ENCODE measurements at places on chromosomes 5 and 9. TPM values are rescaled to one million over a fixed set of nuclear protein-coding genes. Genes with fewer than 3 reads are reported as not detected.

GRCh38 chr5:125756456-125756855 lies 666.8 kb upstream of the GRAMD2B start:
- H3K4me3 ChIP-seq: no peak overlapping the region
- H3K4me1 ChIP-seq: no peaks in the 10 kb centered on the region
- no peaks in the 10 kb centered on the region for H3K36me3 ChIP-seq
- no peak for DNase-seq

DNA sequence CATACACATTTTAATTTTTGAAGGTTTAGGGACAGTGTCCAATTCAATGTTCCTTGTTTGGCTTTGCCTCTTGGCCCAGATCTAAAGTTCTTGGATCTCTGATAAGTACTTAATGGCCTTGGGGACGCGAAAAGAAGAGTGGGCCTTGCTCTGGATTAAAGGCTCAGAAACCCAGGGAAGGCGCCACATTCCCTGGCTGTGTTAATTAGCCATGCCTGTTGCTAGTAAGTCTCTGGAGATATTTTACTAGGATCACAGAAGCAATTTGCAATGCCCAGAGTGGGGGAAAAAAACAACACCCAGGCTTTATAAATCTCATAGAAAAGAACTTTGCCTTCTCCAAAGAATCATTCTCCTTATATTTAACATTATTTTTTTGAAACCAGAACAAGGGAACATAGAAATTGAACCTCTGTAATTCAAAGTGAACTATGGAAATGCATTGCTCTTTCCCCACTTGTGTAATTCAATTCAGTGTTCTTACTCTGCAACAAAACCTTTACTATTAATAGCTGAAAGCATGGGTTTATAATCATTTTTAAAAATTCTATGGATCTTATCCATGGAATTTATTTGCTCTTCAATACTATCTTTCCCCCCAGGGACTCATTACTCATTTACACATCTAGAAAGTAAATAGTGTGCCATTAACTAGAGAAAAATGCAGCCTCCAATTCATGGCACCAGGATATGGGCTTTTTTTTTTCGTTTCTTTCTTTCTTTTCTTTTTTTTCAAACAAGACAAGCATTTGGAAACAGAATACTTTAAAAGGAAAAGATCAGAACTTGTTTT lies 172.2 kb upstream of the ANKRD55 start:
- H3K36me3 ChIP-seq: no peaks in the 10 kb centered on the region
- no peak overlapping the region for H3K4me3 ChIP-seq
- H3K27me3 ChIP-seq: no peaks in the 10 kb centered on the region

DNA sequence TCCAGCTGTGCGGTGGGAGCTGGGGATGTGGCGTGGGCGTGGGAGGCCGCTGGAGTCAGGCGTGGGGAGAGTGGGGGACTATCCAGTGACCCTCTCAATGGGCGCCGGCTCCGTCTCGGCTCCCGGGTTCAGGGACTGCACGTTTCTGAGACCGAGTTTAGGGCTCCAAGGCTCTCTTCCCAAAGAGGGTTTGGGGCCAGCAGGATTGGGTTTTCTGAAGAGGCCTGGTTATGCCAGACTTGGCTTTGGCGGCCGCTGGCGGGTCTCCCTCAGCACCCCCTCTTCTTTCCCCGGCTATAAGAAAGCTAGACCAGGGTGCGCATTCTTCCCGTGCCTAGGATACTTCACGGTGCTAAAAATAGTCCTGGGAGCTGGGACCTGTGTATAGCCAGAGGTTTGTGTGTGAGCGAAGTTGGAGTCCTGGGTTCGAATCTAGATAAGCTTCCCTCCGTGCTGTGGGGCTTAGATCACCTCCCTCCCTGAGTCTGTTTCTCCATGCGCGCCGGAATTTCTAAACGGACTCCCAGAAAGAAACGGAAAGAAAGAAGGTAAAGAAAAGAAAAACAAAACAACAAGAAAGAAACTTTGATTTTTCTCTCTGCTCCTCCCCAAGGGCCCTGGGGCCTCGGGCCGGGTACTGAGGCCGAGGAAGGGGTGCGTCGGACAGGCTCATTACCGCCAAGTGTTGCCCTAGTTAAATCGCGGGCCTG lies 5.0 kb downstream of the HAND1 start:
- H3K27me3 ChIP-seq: peaks cover 64% of the 10 kb centered on the region
- H3K4me3 ChIP-seq: no peak overlapping the region
- H3K27ac ChIP-seq: no peak overlapping the region
- no peaks in the 10 kb centered on the region for H3K36me3 ChIP-seq
- DNase-seq: no peak
- peaks cover 50% of the 10 kb centered on the region for H3K4me1 ChIP-seq

DNA sequence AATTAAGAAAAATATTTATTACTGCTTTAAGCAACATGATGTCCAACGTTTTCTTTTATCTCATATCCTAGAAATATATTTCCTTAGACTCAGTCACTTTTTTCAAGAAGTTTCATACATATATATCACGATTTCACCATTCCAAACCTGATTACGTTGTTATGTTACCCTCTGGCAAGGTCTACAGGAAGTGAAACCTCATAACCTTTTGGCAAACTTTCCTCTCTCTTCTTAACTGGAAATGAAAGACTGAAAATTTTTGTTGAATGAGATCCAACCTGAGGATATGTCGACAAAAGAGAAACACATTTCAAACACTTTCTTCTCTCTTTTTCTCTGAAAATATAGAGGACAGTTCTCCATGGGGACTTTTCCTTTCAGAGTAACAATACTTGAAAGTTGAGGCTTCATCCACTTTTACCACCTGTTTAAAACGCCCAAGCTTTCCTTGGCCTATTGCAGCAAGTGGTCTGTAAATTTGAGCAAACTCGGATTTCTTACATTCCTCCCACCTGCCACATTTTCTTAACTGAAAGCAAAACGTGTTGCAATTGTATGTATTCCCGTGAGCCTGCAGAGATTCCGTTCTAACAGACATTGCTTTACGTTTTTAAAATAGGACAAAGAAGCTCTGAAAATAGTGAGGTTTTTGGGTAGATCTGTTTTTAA lies 298.1 kb downstream of the CETN3 start:
- no peak for DNase-seq
- no peaks in the 10 kb centered on the region for H3K36me3 ChIP-seq
- H3K4me3 ChIP-seq: no peak overlapping the region
- no peaks in the 10 kb centered on the region for H3K27me3 ChIP-seq
- H3K27ac ChIP-seq: no peak overlapping the region

DNA sequence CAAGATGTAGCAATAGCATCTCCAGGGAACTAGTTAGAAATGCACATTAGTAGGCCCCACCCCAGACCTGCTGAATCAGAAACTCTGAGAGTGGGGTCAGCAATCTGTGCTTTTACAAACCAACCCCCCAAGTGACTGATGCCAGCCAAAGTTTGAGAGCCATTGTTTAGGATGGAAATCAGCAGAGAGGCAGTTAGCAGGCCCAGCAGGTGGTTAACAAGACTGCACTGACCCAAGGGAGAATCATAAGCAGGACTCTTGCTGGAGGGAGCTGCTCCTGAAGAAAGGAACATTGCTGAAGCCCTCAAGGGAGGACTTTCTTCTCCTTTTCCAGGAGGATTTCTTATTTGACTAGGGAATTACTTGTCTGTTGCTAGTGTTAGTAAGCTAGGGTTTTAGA lies 74.2 kb upstream of the SLC12A2 start:
- no peak overlapping the region for H3K27ac ChIP-seq
- no peak for DNase-seq
- H3K4me3 ChIP-seq: no peak overlapping the region
- no peaks in the 10 kb centered on the region for H3K36me3 ChIP-seq
- no peaks in the 10 kb centered on the region for H3K27me3 ChIP-seq

DNA sequence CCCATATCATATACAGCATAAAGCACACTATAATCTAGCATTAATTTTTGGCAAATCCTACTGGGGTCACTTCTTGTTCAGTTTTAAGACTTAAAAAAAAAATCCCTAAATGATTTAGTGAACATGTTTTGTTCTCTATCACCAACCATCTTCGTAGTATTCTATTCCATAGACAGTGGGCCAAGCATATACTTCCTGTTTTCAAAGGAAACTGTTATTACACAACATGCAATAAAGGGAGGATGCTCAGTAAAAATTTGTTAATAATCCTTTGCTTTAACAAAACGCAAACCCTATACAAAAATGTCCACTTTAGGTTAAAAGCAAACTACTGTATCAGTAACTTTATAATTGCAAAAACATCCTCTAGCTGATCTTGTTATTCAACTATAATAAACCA lies 13.0 kb downstream of the CCNH start:
- H3K4me3 ChIP-seq: no peak overlapping the region
- no peaks in the 10 kb centered on the region for H3K27me3 ChIP-seq
- H3K27ac ChIP-seq: peak overlapping the region; percentile 4
- peaks cover 23% of the 10 kb centered on the region for H3K4me1 ChIP-seq

GRCh38 chr9:21901546-21901945 lies 92.6 kb downstream of the CDKN2A start:
- H3K4me3 ChIP-seq: no peak overlapping the region
- H3K4me1 ChIP-seq: no peaks in the 10 kb centered on the region

DNA sequence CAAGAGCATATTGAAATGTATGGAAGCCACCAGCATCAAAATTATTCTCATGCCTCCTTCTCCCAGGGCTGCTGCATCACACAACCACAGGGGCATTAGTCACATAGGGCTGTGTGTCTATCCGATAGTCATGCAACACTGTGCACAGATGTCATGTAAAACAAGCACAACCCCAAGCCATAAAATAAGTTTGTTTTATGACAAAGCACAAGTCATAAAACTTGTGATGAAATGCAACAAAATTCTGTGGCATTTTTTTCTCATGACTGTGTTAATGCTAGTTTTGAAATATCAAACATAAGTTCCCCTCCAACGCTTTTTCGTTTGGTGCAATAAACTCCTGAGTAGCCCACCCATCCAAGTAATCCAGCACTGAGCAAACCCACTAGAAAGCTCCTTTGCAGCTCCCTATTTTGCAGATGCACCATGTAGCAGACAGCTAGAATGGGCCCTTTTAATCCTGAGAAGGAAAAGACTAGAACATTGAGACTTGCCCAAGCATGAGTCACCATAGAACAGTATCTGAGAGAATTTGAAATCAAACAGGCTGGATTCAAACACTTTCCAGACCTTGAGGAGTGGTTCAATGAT lies 93.3 kb upstream of the ZNF366 start:
- no peaks in the 10 kb centered on the region for H3K27me3 ChIP-seq
- peak overlapping the region; percentile 11 for H3K27ac ChIP-seq
- DNase-seq: no peak
- H3K4me1 ChIP-seq: peaks cover 17% of the 10 kb centered on the region
- H3K4me3 ChIP-seq: no peak overlapping the region
- H3K36me3 ChIP-seq: no peaks in the 10 kb centered on the region

DNA sequence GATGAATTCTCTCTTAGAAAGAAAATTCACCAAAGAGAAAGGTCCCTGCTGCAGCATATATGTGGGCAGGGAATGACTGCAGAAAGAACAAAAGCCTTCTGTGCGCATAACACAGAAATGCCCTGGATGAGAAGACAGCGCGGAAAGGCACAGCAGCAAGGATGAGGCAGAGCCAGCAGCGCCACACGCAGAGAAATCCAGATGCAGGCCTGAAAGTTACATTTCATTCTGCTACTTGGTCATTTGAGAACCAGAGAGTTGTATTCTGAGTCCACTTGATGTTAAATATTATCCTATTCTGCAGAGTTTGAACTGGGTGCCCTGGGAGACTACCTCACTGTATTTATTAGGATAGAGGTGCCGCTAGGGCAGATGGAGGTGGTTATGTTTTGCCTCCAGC lies 68.5 kb downstream of the GLDC start:
- no peaks in the 10 kb centered on the region for H3K36me3 ChIP-seq
- H3K4me1 ChIP-seq: no peaks in the 10 kb centered on the region
- no peak overlapping the region for H3K4me3 ChIP-seq
- H3K27me3 ChIP-seq: no peaks in the 10 kb centered on the region

GRCh38 chr5:53405396-53405795 lies 75.0 kb upstream of the FST start:
- H3K27ac ChIP-seq: no peak overlapping the region
- H3K4me1 ChIP-seq: peaks cover 6% of the 10 kb centered on the region
- no peaks in the 10 kb centered on the region for H3K27me3 ChIP-seq
- no peak for DNase-seq
- no peaks in the 10 kb centered on the region for H3K36me3 ChIP-seq
- H3K4me3 ChIP-seq: no peak overlapping the region

- no peaks in the 10 kb centered on the region for H3K4me1 ChIP-seq
- no peak overlapping the region for H3K4me3 ChIP-seq
- DNase-seq: no peak
- H3K36me3 ChIP-seq: no peaks in the 10 kb centered on the region
Observed at GRCh38 chr5:135859641-135860040, 25.2 kb downstream of the SLC25A48 start.

- H3K36me3 ChIP-seq: peaks cover 5% of the 10 kb centered on the region
- H3K27me3 ChIP-seq: no peaks in the 10 kb centered on the region
- DNase-seq: no peak
- H3K4me1 ChIP-seq: no peaks in the 10 kb centered on the region
Observed at GRCh38 chr5:766666-767431, 17.7 kb downstream of the ZDHHC11B start.

DNA sequence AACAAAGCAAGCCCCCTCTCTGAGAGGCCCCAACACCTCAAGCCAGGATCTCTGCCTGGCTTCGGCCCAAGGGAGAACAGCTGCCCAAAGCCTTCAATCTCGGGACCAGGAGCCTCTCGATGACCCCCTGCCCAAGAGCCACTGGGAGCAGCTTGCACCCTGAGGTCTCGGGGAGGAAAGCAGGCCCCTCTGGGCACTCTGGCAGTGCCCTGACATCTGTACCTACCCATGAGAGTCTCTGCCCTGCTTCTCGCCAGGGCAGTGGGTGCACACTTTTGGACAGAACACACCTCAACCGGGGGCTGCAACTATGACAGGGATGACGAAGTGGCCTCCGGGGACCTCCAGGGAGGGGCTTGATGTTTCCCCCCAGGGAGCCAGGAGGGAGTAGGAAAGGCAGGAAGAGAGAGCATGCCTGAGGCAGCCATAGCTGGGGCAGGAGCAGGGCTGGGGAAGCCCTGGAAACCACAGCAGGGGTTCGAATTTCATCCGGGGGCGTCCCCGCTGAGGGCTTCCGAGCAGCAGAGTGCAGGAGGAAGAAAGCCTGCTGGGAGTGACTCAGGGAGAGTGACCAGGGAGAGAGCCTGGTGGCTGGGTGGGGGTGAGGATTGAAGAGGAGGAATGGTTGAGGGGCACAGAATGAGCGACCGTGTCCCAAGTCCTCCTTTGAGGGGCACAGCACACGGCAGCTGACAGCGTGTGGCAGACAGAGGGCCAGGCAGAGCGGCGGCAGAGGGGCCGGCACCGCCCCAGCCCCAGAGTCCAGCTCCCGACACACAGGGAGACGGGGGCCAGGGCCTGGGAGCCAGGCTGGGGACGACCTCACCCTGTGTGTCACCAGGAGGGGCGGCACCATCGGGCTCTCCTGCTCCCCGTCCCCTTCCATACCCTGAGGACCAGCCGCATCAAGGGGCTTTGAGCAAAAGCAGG lies 1.8 kb downstream of the LPCAT1 start:
- no peak overlapping the region for H3K27ac ChIP-seq
- peaks cover 9% of the 10 kb centered on the region for H3K4me1 ChIP-seq
- peak overlapping the region; percentile 91 for H3K4me3 ChIP-seq
- H3K36me3 ChIP-seq: peaks cover 17% of the 10 kb centered on the region

GRCh38 chr5:72035831-72036230 lies 71.4 kb upstream of the MAP1B start:
- no peaks in the 10 kb centered on the region for H3K36me3 ChIP-seq
- DNase-seq: no peak
- no peak overlapping the region for H3K27ac ChIP-seq
- H3K4me3 ChIP-seq: no peak overlapping the region

ACOT12 gene
- not detected for total RNA-seq

ENTPD8 gene
- total RNA-seq: not detected

PFN3 gene
- not detected for total RNA-seq

SLC46A2 gene
- 0.26 TPM for total RNA-seq

FAF2 gene
- total RNA-seq: 21.4 TPM

All from esophagus muscularis mucosa (tissue), 4 donors.